AG09319 (cell line): ENCODE measurements at places on chromosomes 6 and 20.

GRCh38 chr6:21478883-21479539 lies 114.5 kb upstream of the SOX4 start:
- no peak for DNase-seq

DNA sequence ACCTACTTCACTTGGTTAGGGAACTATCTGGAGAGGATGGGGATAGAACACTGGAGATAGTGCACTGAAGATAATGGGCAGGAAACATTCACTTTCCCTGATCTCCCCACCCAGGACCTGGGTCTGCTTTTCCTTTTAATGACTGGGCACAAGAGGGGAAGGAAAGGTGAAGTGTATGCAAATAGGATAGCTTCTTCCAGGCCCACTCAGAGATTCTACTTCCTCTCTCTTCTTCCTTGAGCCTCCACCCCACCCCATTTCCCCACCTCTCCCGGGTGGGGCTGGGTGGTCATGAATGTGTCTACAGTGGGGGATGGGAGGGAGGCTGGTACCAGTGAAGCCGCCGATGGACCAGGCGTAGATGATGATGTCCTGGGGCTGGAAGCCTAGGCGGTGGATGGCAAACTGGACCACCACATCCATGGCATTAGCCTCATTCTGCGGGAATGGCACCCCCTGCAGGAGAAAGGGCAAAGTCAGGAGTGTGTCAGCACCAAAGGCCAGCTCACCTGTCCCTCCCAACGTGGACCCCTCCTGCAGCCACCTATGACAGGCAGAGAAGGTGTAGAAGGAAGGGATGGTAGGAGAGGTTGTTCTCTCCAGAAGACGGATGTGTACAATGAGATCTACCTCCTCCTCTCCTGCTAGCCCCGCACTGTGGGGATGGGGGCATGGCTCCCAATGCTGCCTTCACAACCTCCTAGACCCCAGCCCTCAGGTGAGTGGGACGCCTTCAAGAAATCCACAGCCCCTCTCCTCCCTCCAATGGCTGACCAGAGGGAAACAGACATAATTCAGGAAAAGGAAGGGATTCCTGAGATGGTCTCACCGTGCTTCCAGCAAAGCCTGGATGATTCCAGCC lies 8.6 kb upstream of the LY6G5C start:
- DNase-seq = no peak

DNA sequence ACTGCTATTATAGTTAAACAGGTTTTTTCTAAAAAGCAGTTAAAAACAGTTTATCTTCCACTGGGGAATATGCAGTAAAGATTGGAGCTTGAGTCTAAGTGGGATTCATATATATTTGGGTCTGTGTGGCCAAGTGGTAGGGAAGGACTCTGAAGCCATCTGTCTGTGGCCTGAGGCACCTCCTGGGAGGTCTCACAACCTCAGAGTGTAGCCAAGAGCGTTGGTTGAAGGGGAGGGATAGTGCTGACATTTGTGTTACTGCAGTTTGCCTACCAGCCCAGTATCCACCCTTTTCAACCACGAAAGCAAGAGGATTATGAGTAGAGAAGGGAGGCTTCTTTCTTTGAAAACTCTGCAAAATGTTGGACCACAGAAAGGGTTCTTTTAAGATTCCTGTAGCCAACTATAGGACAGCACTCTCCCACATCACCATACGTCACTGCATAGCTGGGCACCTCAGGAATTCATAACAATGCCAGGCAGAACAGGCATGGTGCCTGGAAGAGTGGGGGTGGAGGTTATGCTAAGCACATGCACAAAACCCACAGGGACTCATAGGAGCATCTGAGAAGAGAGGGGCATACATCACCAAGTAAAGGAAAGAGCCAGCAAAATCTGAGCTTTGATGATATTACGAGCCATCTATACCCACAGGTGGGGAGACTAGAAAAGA lies 90.5 kb upstream of the HEY2 start:
- no peak for DNase-seq

DNA sequence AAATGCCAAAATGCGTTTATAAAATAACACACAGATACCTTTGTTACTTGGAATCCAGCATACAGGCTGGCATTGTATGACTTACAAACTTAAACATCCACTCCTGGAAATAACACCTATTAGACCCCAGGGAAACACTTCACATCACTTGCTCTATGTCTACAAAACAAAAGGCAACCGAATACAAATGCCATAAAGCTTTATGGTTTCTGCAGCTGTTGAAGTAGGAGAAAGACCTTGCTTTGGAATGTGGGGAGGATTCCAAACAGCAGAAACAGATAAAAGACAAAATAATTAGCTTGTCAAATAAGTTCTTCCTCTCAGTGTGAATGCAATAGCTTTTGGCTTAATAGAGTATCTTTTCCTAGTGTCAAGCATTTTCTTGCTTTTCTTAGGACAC lies 9.8 kb upstream of the AMD1 start:
- DNase-seq = no peak

DNA sequence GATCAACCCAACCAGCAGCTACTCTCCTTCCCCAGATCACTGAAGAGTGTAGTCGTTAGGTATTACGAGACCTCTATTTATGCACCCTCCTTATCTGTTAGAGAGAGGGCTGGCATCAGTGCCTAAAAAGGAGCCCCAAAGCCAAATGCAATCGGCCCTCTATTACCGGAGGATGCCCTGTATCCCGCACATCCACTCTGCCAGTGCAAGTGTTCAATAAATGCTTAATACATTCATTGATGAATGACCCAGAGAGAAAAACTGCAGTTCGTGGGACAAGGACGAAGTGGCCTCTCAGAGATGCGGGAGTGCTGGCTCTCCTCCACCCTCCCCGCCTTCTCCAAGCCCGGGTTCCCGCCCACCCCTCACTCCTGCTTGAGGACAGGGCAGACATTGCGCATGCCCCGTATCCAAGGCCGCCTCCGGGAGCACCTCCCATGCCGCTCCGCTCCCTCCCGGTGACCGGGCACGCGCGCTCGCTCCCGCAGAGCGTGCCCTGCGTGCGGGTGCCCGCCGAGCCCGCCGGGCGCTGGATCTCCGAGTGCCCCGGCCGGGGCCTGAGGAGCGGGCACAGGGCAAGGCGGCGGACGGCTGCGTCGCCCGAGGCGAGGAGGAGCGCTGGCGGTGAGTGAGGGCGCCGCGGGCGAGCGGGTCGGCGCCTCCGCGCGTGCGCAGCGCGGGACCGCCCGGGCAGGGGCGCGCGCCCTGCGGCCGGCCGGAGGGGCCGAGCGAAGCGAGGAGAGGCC lies 27.2 kb upstream of the BTBD3 start:
- peak; percentile 79 for DNase-seq

GRCh38 chr6:135014353-135014832 lies 40.2 kb downstream of the HBS1L start:
- no peak for DNase-seq

DNA sequence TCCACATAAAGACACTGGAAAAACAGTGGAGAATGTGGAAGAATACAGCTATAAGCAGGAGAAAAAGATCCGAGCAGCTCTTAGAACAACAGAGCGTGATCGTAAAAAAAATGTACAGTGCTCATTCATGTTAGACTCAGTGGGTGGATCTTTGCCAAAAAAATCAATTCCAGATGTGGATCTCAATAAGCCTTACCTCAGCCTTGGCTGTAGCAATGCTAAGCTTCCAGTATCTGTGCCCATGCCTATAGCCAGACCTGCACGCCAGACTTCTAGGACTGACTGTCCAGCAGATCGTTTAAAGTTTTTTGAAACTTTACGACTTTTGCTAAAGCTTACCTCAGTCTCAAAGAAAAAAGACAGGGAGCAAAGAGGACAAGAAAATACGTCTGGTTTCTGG lies 57.1 kb downstream of the MAP3K4 start:
- DNase-seq = peak; percentile 83

DNA sequence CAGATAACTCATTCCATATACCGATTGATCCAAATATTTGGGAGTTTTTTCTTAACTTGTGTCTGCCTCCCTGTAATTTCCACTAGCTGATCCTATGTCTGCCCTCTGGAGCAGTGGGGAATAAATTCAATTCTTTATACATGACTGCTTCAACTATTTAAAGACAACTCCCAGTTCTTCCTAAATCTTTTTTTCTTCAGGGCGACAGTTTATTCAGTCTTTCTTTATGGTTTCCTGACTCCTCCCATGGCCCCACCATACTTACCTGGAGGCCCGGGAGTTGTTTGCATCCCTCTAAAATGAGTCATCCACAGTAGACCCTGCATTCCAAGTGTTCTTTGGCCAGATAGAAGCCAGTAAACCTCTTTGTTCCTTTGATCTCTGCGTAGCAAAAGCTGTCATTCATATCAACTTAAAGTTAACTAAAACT lies 73.6 kb downstream of the LCA5 start:
- no peak for DNase-seq

DNA sequence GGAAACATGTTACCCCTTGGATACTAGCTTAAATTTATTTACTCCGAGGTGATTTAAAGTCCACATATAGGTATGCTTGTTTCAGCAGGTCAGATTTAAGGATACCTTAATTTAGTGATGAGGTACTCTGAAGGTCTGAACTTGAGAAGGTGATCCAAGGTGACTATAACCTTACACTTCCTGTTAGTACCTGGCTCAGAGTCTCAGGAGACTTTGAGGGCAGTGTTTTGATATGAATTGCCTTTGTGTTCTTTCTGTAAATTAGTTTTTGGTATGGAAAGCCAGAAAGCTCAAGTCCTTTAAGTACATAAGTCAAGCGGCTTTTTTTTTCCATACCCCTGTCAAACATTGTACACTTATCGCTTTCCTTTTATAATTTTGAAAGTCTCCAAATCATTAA lies 489.0 kb downstream of the CDKAL1 start:
- DNase-seq = no peak

DNA sequence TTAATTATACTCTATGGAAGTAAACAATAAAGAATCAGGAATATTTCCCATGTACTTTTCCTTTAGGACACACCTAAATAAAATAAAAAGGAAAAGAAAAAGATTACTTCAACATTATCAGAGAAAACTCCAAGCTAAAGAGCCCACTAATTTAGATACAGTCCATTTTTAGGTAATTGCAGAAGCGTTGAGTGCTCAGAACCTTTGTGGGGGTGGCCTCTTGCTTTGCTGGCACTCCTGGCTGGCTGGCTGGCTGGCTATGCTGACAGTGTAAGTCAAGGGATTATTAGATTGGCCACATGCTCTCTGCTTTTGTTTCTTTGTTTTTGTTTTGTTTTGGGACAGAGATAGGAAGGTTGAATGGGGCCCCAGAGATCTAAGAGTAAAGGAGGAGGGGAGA lies at the start of gene GJE1:
TSS of gene GJE1 (plus strand) at position 301 of the 400 bp plus-strand sequence. CDS start 234 bp downstream, outside the sequence.
- DNase-seq = no peak
